Right renal pelvis (tissue), 4 donors: ENCODE measurements at places on chromosomes 5 and 9. TPM values are rescaled to one million over a fixed set of nuclear protein-coding genes. Genes with fewer than 3 reads are reported as not detected.

DNA sequence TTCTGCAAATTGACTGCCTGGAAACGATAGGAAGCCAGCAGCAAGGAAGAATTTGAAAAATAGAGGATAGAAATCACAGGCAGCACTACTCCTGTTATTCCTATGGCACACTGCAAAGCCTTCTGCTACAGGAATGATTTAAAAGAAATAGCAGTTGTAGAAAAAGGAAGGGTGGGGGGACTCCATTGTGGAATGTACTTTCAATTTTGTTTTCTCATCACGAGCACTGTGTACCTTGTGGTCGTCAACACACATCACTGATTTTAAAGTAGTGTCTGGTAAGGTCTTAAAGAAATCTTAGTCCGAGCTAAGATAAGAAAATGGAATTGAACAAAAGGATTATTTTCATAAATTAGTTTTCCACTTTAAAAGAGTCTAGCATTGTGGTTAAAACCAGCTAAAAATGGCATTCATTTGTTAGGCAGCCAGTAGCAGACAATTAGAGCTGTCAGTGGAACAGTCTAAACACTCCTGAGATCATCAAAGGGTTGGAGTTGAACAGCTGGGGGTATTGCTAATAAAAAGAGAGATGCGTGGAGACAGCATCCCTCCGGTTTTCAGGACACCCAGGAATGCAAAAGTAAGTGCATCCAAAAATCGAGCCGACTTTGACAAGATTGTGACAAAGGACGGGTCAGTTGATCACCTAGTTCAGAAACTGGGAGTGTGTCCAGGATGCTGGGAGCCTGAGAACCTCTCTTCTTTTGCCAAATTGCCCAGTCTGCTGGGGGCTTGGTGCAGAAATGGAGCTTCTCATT is 97.8 kb upstream of the WWC1 start:
- no peak for DNase-seq

- DNase-seq: no peak
These were observed 237.0 kb downstream of the PAPPA start for GRCh38 chr9:116390303-116391228.

DNA sequence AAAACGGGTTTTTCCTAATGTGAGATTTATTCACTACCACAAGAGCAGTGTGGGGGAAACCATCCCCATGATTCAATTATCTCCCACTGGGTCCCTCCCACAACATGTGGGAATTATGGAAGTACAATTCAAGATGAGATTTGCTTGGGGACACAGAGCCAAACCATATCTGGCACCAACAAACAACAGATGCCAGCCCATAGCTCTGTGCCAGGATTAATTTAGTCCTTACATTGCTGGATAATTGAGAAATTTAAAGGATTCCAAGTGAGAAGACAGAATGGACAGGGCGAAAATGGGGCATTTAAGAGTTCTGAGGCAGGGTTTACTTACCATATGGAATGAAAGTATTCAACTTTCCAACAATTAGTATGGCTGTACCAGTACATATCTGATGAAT is 30.8 kb upstream of the DNAH5 start:
- DNase-seq: no peak

The CCDC152 gene
- 13.4 TPM for polyA plus RNA-seq
